SW480 (cell line): ENCODE measurements at places on chromosomes 3 and 15.

DNA sequence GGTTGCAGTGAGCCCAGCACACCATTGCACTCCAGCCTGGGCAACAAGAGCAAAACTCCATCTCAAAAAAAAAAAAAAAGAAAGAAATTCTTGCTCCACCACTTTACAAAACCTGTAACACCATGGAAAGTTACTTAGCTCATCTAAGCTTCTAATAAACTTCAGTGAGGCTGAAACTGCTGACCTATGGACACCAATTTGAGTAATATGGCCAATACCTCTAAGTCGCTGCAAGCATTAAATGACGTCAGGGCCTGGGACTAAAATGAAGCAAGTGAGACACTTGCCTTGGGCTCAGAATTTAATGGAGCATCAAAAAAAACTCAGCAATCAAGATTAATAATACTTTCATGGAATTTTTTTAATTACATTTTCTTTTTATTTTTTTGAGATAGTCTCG lies 42.5 kb downstream of the ZMAT3 start:
- no peak for DNase-seq

DNA sequence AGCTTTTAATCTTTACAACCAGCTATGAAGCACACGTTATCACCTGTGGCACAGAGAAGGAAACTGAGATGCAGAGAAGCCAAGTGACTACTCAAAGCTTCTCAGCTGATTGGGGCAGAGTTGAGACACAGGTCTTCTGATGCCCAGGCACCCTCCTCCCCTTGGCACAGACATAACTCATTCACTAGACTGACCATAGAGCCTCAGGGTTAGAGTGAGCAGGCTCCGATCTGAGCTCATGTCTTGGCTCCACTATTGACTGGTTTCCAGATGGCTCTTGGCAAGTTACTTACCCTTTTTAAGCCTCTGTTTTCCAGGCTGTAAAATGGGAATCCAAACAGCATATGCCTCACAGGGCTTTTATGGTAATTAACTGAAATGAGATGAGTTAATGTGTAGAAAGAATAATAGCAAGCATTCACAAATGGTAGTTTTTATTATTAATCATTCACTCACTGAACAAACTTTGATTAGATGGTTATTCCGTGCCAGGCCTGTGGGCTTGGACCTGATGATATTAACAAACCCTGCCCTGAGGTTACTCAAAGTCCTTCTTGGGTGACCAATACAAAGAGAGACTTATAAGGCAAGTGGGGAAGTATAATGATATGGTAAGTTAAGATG lies 184.3 kb downstream of the ANXA2 start:
- no peak for DNase-seq

DNA sequence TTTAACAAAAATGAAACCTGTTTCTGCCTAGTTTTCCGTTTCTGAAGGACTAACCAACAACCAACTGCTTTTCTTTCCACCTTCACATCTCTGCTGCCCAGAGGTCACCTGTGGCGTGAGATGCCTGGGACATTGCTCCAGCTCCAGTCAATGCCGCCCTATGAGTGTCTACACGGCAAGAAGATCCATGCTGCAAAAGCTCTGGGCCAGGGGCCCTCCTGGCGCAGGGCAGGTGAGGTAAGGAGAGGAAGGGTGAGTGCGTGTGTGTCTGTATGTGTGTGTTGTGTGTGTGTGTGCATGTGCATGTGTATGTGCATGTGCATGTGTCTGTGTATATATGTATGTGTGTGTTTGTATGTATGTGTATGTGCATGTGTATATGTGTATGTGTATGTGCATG lies 131.4 kb downstream of the NSMCE3 start:
- no peak for DNase-seq

- DNase-seq, result peak; percentile 20
Measured at GRCh38 chr3:156174229-156174847, 54.0 kb downstream of the KCNAB1 start.

- DNase-seq, result no peak
Measured at GRCh38 chr15:101568309-101568708, 78.8 kb upstream of the PCSK6 start.

- peak; percentile 94 for DNase-seq
Measured at GRCh38 chr3:189355481-189356201, 183.9 kb downstream of the TPRG1 start.

DNA sequence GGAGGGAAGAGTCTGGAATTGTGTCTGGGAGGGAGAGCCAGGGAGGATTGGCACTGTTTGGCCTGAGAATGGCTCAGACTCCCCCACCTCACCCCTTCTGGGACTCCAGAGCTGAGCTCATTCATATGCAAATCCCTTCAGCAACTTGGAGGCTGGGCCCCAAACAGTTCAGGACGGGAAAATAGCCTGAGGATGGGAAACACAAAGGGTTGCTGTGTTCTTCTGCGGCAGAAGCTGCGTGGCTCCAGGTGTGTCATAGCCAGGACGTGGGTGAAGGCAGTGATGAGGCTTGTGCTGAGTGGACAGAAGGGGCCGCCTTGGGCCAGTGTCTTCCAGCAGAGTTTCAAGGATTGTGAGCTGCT lies 16.6 kb downstream of the MASP1 start:
- DNase-seq, result peak; percentile 16

DNA sequence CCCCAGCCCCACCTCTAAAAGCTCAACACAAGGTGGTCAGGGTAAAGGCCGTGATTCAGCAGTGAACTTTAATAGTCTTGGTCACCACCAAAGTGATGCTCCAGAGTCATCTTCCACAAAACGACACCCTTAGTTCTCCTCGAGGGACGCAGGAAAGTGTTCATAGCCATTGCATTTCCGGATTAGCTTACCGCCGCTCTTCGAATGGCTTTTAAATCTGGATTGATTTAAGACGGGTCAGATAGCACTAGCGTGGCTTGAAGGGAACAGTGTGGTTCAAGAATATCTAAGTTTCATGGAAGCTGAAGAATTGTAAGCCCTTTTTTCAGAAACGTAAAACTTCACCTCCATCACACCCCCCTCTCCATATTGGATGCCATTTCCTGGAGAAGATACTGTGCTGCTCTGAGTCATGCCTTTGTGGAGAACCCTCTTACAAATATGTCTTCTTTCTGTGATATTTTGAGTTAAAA lies 829 bp downstream of the RNF7 start:
- peak; percentile 52 for DNase-seq

GRCh38 chr3:10655105-10655504 lies 149.7 kb upstream of the ATP2B2 start:
- no peak for DNase-seq

- no peak for DNase-seq
Measured at GRCh38 chr3:45371621-45372020, 16.8 kb upstream of the LARS2 start.

- no peak for DNase-seq
Measured at GRCh38 chr3:50594253-50594785, 17.3 kb downstream of the CISH start.

- no peak for DNase-seq
Measured at GRCh38 chr3:12986521-12986920, 86.7 kb downstream of the IQSEC1 start.
